Stimulated activated CD4-positive, alpha-beta T cell treated with anti-CD3 and anti-CD28 coated beads, Interleukin-1b, Interleukin-23, amount 100 ng/mL, for 1 hour (primary cell): ENCODE measurements at places on chromosomes 6 and 20.

- no peak for DNase-seq
Observed at GRCh38 chr6:14119784-14120183, 2.2 kb downstream of the CD83 start.

GRCh38 chr6:6006428-6007365, at the start of gene NRN1:
TSS of gene NRN1 (minus strand) at chr6:6006925. CDS start at chr6:6006749, 176 bp downstream.
- no peak for DNase-seq

DNA sequence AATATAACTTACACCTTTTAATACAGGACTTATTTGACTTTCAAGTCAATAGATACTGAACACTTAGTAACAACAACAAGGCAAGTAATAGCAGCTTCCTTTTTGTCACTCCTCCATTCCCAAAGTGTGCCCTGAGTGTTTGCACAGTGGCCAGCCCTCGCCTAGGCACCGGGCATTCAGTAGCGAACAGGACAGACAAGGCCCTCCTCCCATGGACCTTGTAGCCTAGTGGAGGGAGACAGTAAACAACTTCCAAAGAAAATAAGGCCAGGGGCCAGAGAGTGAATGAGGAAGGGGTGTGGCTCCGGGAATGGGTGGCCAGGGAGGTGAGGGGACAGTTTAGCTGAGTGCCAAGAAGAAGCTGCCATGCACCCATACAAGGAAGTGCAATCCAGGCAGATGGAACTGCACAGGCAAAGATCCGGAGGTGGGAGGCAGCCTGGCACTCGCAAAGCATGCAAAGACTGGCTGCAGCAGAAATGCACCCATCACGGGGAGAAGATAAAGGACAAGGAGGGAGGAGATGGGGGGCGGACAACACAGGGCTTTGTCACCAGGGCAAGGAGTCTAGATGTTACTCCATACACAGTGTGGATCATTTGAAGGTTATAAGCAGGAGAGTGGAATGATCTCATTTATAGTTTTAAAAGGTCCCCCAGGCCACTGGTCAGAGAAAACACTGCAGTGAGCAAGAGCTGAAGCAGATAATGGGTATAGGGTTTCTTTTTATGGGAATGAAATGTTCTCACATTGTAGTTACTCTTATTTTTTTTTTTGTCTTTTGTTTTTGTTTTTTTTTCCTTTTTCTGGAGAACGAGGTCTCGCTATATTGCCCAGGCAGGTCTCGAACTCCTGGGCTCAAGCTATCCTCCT, 32.2 kb downstream of the ATP9A start:
- no peak for DNase-seq

DNA sequence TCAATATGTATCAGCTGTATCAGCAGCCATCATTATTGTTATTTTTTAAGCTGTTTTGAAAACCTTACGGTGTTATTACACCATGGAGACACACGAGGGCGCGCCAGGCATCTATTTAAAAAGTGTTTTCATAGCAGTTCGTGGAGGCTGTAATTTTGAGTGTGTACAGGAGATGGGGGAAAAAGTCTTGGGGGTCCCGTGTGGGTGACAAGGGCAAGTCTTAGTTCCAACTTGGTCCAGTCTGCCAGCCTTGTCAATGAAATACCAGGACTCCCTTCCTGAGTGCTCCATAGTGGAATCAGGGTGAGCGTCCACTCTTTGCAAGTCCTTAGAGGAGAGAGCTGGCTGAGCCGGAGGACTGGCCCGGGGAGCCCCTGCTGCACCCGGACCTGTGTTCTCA, 43.3 kb downstream of the SLC2A10 start:
- peak; percentile 22 for DNase-seq

DNA sequence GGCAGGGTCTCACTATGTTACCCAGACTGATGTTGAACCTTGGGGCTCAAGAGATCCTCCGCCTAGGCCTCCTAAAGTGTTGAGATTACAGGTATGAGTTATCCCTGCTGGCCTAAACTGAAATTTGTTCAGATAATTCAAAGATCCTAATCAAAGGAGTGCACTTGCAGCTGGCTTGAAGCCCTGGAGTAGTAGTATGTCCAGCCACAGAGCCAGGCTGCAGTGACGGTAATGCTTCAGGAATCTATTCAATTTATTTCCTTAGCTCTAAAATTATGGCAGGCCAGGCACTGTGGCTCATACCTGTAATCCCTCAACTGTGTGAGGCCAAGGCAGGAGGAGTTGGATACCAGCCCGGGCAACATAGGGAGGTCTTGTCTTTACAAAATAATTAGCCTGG, 1.4 kb upstream of the DDX43 start:
- no peak for DNase-seq

GRCh38 chr6:150600010-150600300, 270 bp downstream of the PLEKHG1 start:
- no peak for DNase-seq
